CD4-positive, alpha-beta T cell treated with Interleukin-1 beta for 1 hour (primary cell): ENCODE measurements at places on chromosomes 3 and 15.

GRCh38 chr3:191020730-191021396 is 158.4 kb upstream of the GMNC start:
- DNase-seq = no peak

DNA sequence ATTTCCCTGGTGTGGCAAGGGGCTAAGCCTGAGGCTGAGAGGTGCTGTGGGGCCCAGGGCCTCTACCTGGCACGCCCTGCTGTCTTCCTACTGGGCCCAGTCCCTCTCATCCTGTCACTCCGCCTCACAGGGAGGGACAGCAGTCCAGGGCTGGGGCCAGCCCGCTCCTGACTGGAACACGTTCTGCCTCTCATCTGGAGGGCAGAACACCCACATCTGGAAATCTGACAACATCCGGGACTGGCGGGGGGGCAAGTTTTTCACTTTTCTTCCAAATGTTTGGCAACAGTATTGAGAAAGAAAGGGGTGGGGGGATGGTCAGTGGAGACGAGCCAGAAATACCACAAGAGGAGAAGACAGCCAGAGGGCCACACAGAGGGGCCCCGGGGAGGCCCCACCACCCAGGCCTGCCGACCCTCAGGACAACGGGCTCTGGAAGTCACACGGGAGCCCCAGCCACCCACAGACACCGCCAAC is 1.8 kb upstream of the MYL3 start:
- no peak for DNase-seq

- DNase-seq = no peak
These were observed 152.0 kb upstream of the PEX5L start for GRCh38 chr3:180188512-180189309.

- DNase-seq = no peak
These were observed 435.5 kb upstream of the TGFBR2 start for GRCh38 chr3:30170681-30171438.

- peak; percentile 84 for DNase-seq
These were observed 102.7 kb upstream of the CHD2 start for GRCh38 chr15:92797168-92798052.

- no peak for DNase-seq
These were observed 21.4 kb upstream of the PCOLCE2 start for GRCh38 chr3:142910280-142910679.

DNA sequence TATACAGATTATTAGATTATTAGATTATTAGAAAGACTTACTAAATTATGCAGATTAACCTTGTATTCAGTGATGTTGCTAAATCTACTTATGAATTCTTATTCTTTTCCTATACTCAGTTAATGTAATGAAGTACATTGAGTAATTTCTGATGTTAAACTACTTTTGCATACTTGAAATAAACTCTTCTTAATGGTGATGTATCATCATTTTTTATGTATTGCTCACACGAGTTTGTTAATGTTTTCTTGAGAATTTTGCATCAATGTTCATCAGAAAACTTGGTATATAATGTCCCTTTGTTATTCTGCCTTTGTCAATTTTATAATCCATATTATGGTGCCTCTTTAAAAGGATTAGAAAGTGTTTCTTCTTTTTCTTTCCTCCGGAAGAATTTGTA is 163.2 kb upstream of the COL8A1 start:
- DNase-seq = no peak

GRCh38 chr3:52524752-52525679 is 8.6 kb downstream of the NT5DC2 start:
- no peak for DNase-seq

- DNase-seq = no peak
These were observed 367.9 kb upstream of the GBE1 start for GRCh38 chr3:82129221-82129801.

DNA sequence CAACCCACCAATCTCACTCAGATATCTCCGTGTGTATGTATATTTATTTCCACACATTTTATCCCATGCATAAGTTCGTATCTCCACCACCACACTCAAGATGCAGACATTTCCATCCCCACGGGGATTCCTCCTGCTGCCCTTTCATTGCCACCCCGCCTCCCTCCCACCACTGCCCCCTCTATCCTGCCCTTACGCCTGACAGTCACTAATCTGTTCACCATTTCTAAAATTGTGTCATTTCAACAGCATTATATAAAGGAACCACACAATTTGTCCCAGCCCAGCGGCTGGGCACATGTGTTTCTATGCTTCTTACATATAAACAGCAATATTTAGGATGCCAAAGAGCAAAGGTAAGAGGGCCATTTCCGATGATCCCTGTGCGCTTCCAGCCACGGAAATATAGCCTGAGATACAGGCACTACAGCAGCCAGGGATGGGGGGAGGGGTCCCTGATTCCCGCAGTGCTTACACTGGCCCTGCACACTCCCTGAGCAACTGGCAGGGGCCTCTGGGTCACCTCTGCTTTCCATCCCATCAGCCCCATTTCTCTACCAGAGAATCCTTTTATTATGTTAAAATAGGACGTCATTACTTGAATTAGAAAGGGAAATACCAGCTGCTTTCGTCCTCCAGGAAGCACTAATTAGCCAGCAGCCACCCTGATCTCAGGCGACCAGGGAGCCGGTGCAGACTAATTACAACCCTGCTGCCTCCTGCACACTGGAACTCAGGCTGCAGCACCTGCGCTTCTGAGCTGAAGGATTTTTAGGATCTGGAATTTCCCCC is 372.0 kb upstream of the ATP10A start:
- no peak for DNase-seq
